ENCODE measurements at places on chromosomes 11 and 22.

DNA sequence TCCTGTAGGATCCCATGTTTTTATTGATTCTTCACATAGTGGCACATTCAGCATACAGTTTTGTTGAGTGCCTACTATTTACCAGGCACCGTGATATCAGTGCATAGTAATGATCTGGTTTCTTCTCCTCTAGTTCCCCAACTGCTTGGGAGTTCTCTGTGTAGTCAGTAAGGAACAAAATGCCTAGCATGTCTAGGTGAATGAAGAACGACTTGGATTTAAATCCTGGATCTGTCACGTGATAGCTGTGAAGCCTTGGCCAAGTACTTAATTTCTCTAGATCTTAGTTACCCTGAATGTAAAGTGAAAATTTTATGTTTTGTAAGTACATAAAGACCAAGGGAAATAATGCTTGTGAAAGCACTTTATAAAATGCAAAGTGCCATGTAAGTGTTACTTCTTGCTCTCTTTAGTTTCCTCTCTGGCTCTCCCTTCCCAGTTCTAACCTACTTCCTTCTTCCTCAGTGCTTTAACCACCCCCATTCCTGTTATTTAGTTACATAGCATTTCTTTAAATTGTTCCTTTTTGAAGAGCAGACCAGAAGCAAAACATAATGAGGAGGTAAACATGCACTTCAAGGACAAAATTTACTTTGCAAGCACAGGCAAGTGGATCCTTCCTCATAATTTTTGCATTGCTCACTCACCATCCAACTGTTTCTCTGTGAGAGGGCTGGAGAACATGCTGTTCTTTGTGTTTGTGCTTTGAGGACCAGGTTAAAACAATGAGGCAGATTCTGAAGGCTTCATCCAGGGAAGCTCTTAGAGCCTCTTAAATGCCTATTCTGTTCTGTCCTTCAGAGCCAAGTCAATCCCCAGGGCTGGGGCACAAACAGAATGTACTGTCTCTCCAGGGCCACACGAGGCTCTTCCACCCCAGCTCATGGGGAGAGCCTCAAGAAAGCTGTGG lies 353.9 kb upstream of the TENM4 start:
- no peak for DNase-seq

DNA sequence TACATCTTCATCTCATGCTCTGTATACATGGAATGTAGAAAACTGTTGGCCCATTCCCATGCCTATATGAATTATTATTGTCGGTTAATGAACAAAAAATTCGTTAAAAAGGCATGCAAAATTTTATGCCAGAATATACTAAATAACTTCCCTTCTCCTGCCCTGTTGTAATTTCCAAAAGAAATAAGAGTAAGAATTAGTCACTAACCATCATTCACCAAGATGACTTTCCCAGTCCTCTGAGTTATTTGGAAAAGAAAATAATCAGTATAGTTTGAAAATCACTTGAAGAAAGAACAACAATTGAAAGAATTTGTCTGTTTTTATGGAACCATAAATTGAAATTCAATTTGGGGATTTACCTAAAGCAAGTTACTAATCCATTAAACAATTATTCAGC lies 1149.1 kb upstream of the RAG2 start:
- no peak for DNase-seq

DNA sequence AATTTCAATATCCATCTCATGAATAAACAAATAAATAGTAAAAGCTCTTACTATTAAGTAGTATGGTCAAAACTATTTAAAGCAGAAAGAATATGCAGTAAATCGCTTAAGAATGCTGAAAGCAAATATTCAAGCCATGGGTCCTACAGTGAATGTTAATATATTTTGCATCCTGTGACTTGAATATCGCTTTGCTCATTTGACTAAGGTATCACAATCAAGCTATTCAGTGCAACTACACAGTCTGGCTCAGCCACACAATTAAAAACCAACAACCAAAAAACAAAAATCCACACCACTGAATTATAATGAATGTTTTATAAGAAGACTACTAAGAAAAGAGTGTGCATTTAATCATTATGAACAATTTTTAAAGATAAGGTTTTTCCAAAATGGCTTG lies 45.3 kb downstream of the RAB6A start:
- no peak for DNase-seq

DNA sequence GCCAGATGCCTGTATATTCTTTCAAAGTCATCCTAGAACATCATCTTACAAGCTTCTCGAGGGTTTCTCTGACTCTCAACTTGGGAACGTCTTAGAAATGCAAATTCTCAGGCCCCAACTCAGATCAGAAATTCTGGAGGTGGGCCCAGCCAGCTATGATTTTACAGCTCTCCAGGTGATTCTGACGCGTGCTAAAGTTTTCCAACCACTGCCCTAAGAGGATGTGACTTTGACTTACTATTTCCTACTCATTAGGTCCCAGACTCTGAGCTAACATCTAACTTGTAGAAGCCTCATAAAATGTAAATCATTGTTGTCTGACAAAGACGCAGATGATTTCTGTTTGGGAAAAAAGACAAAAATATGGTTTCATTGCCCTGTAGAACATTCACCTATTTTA lies 61.1 kb downstream of the IRAG1 start:
- DNase-seq = no peak

- DNase-seq = no peak
Measured at GRCh38 chr11:119121811-119122124, 388 bp downstream of the HINFP start.

- DNase-seq = no peak
Measured at GRCh38 chr11:76885390-76886097, 24.8 kb downstream of the ACER3 start.

- no peak for DNase-seq
Measured at GRCh38 chr11:72430741-72431570, 3.4 kb downstream of the CLPB start.

DNA sequence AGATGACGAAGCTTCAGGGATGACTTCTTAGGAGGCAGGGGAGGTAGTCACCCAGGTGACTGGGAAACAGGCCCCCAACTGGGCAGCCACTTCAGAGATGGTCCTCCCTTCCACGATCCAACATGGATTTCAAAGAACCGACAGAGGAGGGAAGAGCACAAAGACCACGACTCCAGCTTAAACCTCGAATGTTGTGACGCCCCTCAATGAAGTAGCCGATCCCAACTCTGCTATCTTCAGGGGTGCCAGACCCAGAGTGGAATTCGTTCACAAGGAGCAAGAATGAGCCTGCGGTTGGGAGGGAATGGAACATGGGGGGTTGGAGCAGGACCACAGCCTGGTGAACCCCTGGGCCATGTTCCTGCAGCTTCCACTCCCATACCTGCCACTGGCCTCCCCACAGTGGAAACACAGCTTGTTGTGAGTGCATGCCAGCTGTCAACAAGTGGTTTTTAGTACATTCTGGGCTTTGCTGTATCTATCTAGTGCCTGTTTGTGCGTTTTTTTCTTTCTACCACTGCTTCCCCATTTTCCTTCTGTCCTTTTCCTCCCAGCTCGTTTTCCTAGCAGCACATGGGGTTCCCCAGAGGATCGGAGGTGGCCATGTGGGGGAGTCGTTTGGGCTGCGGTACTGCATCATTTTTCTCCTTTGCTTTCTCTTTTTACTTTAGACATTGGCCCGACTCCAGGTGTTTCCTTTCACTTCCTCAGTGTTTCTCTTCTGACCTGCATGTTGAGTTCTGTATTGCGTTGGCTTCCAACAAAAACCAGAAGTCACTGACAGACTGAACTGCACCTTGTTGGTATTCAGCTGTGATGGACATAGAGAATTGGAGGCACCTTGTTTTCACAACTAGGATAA lies 65.8 kb downstream of the MORC2 start:
- no peak for DNase-seq

DNA sequence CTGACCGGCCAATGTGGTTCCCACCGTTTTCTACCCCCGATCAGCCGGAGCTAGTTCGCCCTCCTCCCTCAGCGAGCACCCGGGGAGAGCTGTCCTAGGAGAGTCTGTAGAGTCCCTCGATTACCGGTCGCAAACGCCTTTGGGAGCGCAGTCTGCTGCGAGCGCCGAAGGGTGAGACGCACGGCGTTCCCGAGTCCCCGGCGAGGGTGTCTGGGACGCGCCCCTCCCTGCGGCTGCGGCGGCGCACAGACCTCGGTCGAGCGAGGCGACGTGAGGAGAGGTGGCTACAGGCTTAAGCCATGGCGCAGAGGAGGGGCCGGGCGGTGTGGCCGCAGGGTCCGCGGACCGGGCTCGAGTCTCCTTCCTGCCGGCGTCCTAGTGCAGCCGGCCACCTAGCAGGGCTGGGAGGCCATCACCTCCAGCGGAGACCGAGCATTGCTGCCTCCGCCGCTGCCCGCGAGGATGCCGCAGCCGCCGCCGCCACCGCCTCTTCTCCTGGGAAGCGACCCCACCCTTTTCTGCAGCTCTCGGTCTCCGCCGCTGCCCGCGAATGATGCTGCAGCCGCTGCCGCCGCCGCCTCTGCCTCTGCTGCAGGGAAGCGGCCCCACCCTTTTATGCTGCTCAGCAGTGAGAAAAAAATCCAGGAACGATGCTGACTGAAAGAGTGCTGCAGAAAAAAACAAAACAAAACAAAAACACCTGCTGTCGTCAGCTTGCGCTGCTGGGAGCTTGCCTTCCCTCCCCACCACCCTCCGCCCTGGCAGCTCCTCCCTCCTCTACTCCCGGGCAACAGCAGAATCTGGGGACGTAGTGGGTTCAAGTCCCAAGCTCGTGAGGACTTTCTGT lies at the start of gene MAP6:
Gene MAP6, minus strand, starts transcription at position 588 of the 847 bp plus-strand sequence. CDS start 669 bp downstream, outside the sequence.
- DNase-seq = no peak

GRCh38 chr11:16080688-16081381 lies 275.5 kb downstream of the SOX6 start:
- no peak for DNase-seq

GRCh38 chr22:41914611-41915034 lies 251 bp downstream of the SHISA8 start:
- DNase-seq = no peak

DNA sequence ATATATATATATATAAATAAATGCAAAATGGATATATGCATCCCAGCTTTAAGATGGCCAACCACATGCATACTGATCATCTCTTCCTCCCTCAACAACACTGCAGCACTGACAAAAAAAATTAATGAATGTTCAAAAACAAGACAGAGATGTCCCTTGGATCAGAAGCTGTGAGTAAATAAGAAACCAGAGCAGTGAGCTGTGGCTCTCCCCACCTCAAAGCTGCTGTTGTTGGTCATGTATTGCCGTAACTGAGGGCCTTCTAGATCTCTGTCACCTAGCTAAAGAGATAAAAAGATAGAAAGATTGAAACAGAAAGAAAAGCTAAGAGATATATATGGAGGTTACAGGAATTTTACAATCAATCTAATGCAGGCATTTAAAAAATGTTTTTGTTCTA lies 15.5 kb upstream of the TMEM135 start:
- no peak for DNase-seq

- DNase-seq = no peak
Measured at GRCh38 chr11:71283971-71284441, 31.6 kb upstream of the SHANK2 start.

DNA sequence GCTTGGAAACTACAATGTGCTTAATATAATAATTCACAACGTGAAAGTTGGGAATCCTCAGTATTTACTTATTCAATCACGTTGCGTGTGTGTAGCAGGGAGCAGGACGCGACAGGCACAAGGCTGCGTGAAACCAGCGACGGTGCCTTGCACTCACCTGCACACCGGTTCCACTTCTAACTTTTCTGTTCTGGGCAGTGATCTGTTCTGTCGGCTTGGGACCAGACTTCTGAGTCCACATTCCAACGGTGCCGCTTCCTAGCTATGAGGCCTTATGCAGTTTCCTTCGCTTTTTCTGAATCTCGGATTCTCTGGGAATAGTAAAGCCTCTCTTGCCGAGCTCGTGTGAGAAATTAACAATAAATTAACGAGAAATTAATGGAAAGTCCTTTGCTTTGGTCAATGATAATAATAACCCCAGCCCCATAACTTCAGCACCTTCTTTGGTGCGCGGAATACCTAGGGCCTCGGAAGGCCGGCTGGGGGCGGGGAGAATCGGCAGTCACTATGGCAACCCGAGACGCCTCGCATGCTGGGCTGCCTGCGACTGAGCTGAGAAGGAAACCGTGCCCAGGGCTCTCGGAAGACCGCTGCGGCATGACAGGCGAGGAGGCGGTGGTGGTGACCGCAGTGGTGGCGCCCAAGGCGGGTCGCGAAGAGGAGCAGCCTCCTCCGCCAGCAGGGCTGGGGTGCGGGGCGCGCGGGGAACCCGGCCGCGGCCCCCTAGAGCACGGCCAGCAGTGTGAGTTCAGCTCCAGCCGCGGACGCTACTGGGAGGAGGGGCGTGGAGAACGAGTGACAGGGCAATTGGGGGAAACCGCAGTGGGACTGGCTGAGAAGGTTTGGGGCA lies at the start of gene C11orf97:
Gene C11orf97, plus strand, starts transcription at position 530 of the 850 bp plus-strand sequence. Its CDS starts 68 bp downstream, at position 598.
- peak; percentile 26 for DNase-seq

GRCh38 chr11:3949125-3949524 lies 93.7 kb downstream of the STIM1 start:
- peak; percentile 41 for DNase-seq

GRCh38 chr11:47466701-47467250 lies 17.8 kb upstream of the RAPSN start:
- DNase-seq = no peak

GRCh38 chr22:45960477-45961386 lies 16.2 kb downstream of the WNT7B start:
- DNase-seq = no peak

Measured in GM06990 (cell line).